ENCODE measurements at places on chromosomes 16 and 17.

GRCh38 chr17:57585341-57586195, 159.5 kb downstream of the CCDC182 start:
- DNase-seq: no peak

DNA sequence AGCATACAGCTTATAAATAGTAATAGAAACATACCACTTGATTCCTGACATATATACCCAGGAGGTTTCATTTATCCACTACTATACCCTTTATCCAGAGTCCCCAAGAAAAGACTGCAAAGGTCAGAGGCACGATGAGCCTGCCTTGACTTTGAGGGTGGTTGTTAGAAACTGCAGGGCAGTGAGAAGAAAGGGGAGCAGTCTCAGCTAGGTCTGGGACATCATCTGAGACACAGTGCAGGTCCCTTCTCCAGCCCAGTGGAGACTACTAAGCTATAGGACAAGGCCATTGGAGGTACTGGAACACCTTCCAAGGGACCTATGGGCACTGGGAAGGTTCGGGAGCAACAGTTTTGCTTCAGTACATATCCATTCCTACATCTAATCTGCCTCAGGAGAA, 20.2 kb upstream of the TEKT3 start:
- no peak for DNase-seq

DNA sequence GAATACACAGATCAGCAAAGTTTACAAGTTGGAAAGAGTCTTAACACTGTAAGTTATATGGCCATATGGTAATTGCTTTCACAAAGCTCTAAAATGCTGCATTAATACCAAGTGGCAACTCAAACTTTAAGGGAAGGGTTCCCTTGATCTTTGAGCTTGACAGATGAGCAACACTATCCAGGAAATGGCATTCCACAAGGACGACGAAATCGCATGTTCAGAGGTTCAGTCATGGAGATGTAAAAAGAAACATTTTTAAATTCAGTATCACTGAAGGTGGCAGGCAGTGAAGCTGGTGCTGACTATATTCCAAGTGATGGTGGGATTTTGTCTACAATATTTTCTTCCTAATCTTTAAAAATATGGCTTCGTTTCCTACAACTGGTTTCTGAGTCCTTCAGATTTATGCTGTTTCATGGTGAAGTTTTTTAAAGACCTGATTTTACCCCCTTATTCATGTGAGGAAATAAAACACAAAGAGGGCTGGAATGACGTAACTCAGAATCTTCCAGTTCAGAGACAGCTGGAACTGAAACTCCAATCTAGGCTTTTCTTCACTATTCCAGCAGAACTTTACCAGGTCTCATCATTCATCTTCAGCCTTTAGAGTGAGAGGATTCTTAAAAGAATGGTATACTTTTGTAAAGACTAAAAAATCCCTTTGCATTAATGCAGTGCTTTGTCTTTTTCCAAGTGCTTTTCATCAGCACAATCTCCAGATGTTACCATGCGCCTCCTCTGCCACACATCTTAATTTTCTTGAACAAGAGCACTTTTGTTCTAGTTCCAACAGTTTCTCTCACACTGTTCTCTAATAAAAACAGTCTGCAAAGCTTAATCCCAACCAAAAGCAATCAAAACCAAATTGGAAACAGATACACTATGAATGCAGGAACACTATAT, 20.2 kb downstream of the CHCT1 start:
- DNase-seq: no peak

DNA sequence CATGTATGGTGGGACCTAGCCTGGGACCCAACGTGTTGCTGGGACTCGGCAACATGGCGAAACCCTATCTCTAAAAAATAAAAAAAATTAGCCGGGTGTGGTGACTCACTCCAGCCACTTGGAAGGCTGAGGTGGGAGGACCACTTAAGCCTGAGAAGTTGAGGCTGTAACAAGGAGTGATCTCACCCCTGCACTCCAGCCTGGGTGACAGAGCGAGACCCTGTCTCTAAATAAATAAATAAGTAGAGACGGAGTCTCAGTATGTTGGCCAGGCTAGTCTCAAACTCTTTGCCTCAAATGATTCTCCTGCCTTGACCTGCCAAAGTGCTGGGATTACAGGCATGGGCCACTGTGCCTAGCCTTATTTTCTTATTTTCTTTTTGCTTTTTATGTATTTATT, 10.1 kb upstream of the CNP start:
- no peak for DNase-seq

DNA sequence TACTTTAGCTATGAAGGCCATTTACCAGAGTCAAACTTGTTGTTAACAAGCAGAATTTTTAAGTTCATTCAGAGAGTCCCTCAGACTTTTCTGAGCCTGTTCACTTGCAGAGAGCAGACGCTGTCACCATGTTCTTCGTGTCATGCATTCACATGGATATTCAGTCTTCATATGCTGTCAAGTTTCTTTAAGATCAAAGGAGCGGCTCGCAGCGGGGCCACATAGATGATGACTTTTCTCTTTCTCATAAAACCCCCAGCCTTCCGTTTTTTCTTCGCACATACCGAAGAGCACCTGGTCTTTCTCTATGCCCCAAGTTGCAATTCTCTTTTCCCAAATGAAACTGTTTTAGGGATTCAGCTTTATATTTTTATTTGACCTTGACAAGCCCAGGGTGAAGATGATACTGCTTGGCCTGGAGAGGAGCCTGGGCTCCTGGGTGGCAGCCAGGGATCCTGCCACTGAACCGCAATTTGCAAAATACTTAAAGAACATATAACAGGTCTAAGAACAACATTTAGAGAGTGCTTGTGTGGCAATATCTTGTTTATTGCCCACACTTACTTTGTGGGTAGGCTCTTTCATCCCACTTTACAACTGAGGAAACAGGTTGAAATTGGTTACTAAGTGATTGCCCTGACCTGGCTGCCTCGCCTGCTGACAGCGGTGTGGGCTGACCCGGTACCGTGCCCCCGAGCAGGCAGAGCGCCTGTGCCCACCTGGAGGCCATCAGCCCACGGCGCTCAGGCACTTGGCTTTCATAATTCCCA, 22.9 kb downstream of the SEC14L1 start:
- no peak for DNase-seq

DNA sequence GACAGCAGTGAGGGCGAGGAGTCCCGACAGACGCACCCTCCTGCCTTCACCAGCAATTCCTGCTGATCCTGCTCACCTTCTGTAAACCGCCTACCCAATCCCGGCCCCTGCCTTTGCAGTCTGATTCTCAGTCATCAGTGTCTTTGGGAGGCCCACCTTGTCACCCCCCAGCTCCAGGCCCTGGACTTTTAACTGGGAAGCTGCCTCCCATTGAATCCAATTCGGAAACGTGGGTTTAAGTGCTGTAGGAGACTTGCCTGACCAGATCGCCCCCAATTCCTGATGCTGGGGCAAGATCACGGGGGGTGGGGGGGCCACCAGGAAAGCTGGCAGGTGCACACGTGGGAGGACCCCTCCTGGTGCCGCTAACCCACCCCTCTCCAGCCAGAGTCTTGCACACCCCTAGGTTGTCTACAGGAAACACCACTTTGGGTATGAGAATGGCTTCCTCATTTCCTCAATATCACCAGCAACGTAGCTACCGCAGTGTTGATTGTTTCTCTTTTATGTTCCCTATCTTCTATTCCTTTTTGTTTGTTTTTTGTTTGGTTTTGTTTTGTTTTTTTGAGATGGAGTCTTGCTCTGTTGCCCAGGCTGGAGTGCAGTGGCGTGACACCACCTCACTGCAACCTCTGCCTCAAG, 46.6 kb upstream of the CMIP start:
- DNase-seq: no peak

DNA sequence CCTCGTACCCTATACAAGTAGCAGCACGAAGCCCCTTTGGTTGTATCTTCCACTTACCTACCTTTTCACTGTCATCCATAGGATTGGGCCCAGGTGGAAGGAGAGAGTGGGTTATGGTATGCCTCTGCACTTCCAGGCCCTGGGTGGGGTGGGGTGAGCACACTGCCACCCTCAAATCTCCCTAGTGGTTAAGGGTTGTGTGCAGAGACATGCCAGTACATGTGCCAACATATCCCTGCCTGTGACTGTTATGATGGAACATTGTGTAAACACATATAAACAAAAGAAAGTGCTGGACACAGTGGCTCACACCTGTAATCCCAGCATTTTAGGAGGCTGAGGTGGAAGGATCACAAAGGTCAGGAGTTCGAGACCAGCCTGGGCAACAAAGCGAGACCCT, 11.1 kb downstream of the HROB start:
- no peak for DNase-seq

DNA sequence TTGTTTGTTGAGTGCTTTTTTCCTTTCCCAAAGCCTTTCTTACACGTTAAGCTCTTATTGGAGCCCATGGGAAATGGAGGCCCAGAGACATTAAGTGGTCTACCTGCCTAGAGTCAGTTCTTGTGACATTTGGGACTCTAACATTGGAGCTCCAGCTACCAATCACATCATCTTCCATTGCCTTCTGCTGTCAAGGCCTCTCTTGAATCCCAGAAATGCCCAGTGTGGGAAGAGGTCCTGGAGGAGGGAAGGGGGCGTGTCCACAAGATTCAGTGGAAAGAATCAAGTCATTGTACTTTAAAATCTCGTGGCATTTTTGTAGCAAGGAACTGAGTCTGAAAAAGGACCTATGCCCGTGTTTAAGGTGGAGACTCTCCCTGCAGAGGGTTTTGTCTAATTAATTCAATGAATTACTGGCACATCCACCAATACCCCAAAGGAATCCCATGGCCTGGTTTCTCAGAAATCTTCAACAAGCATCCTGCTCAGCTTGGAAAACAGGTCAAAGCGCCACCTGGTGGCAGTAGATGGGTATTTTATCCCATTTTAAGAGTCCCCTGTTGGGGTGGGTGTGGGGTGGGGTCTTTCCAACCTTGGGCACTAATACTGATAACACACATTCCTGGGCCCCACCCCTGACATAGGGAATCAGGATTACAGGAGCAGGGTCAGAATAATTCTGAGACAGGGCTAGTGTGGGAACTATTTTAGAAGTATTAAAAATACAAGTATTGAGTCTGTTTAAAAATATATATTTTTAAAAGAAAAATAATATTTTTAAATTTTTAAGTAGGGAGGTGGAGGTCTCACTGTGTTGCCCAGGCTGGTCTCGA, 24.6 kb downstream of the GPT2 start:
- no peak for DNase-seq

- no peak for DNase-seq
These were observed 38.8 kb downstream of the NUP88 start for GRCh38 chr17:5380491-5381135.

DNA sequence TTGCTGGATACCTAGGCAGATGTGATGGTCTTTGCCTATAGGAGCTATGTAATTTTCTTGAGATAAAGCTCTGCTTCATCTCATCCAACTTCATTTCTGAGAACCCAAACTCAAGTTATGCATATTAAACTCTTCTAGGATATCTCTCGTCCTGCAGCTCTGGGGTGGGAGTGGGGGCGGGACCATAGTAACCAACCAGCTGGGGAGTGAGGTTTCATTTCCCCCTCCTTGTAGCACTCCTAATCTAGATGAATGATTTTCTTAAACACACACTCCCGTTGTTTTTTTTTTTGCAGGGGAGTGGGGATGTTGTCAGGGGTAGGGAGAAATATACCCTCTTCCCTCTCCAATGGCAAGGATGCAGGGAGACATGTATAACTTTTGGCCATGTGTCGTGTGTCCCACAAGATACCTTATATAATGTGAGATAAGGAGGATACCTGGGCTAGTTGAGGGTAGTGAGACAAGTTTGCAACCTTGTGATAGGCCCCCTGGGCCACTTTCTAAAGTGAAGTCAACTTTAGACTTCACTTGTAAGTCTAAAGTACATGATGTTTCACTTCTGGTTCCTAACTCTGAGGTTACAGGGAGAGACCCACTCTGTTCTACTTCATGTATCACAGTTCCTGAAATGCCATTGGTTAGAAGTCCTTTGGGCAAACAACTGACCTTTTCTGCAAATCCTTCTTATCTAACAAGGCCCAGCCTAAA, 10.5 kb upstream of the HEATR6 start:
- no peak for DNase-seq

DNA sequence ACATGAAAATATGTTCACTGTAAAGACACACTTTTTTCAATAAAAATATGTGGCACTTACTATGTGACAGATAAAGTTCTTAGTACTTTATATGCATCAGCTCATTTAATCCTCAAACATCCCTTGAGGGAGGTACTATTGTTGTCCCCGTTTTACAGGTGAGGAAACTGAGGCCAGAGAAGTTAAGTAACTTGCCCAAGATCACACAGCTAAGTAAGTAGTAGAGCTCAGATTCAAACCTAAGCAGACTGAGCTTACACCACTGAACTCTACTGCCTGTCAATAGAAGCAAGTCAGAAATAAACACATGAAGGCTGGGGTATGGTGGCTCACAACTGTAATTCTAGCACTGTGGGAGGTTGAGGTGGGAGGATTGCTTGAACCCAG, 13.9 kb downstream of the CDH3 start:
- DNase-seq: no peak

DNA sequence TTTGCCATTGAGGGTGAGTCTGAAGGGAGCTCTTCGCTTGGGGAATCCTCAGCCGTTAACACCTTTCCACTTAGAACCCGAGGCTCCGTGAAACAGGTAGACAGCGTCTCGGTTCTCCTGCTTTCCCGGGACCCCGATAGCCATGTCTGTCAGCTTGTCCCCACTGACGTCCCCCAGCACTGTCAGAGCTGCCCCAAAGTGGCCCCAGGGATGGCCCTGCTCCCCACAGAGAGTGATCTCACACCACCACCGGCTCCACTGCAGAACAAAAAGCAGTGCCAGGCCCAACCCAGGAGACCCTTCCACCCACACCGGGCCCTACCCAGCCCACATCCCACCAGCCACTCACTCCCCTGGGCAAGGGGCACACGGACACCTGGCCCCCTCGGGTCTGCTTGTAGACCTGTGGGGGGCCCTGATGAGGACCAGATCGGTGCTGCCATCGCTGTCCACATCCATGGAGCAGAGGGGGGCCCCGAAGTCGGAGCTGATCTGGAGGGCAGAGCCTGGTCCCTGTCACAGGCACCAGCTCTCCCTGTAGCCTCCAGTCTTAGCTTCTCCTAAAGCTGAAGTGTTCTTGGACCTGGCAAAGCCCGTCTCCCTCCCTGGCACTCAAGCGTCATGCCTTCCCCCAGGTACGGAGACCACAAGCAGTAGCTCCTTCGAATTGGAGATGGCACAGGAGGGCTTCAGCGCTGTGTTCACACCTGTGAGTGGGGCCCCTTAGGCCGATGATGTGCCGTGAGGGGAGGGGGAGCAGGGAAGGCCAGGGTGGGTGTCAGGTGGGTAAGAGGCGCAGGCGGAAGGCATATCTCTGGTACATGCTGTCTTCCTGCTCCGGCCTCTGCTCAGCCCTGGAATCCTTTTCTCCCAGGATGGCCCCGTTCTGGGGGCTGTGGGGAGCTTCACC, 6.5 kb downstream of the ITGAX start:
- DNase-seq: no peak

GRCh38 chr16:8493972-8494371, 96.3 kb downstream of the TMEM114 start:
- no peak for DNase-seq

GRCh38 chr17:77803726-77804125, 154.8 kb upstream of the TNRC6C start:
- DNase-seq: no peak

- DNase-seq: no peak
These were observed 40.1 kb downstream of the CLEC16A start for GRCh38 chr16:10984509-10984908.

GRCh38 chr16:29653471-29653870, 9.6 kb upstream of the SPN start:
- DNase-seq: no peak

GRCh38 chr16:72987480-72987901, 60.4 kb downstream of the ZFHX3 start:
- DNase-seq: no peak

GRCh38 chr17:39663340-39663687, 1.8 kb upstream of the TCAP start:
- no peak for DNase-seq

GRCh38 chr16:17561056-17561455, 90.3 kb upstream of the XYLT1 start:
- no peak for DNase-seq

Measured in stimulated activated CD8-positive, alpha-beta memory T cell treated with anti-CD3 and anti-CD28 coated beads, Interleukin-7, amount 100 ng/mL, for 48 hours (primary cell).